Effector memory CD8-positive, alpha-beta T cell (primary cell): ENCODE measurements at places on chromosomes 12 and 14.

- no peak for DNase-seq
Observed at GRCh38 chr12:16021676-16022075, 110.5 kb downstream of the DERA start.

GRCh38 chr14:78170203-78170602, at the start of gene NRXN3:
TSS of gene NRXN3 (plus strand) at chr14:78170373. CDS start at chr14:78243094, 72,721 bp downstream.
- no peak for DNase-seq

- DNase-seq: no peak
Observed at GRCh38 chr12:84315926-84316325, 596.7 kb downstream of the SLC6A15 start.

DNA sequence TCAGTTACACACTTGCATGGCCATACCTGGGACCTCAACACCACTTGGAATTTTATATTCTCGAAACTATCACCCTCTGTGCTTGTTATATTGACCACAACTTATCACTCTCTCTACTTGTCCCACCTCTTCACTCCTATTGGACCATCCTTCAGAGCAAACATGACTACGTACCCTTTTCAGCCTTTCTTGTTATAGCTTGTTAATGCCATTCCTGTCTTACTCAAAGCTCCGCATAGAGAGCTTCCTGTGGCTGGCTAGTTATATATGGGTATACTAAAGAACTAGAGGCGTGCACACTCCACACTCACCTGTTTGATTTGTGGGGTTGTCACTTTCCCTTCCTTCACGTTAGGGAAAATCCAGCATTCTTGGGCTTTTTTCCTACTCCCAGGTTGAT, 26.3 kb upstream of the FRS2 start:
- no peak for DNase-seq

GRCh38 chr12:3371018-3371417, 120.0 kb upstream of the PRMT8 start:
- DNase-seq: no peak

GRCh38 chr12:130714091-130714590, 2.0 kb downstream of the RIMBP2 start:
- no peak for DNase-seq

GRCh38 chr12:100544165-100544564, 29.3 kb upstream of the GAS2L3 start:
- DNase-seq: no peak

DNA sequence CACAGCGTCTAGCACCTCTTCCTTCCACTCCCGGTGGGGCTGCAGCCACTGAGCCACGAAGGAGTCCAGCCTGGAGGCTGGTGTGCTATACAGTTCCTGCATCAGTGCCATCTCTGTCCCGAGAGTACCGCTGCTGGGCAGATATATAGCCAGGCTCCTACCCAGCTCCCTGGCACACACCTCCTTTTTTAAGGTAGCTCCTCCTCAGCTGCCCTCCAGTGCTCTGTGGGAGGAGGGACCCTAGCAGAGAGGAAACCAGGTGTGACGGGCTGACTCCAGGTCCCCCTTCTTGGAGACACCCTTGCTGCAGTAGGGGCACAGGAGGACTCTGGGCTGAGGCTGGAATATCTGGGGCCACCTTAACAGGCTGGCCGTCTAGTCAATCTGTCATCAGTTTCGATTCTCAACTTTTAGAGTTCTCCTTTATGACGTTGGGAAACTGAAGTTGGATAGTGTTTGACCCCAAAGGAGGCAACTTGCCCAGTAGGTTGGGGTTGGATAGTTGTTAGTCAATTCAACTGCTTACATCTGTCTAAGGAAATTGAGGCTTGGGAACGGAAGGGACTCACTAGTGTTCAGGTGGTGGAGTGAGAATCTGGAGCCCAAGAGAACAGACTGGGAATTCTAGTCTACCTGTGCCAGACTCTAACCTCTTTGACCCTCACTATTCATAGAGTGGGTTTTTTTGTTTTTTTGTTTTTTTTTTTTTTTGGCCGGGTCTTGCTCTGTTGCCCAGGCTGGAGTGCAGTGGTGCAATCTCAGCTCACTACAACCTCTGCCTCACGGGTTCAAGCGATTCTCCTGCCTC, at the start of gene OASL:
Gene OASL, minus strand, starts transcription at position 386 of the 808 bp plus-strand sequence. Its CDS starts 275 bp downstream, at position 111.
- peak; percentile 60 for DNase-seq

GRCh38 chr12:120849765-120850164, 54.4 kb downstream of the SPPL3 start:
- DNase-seq: no peak

DNA sequence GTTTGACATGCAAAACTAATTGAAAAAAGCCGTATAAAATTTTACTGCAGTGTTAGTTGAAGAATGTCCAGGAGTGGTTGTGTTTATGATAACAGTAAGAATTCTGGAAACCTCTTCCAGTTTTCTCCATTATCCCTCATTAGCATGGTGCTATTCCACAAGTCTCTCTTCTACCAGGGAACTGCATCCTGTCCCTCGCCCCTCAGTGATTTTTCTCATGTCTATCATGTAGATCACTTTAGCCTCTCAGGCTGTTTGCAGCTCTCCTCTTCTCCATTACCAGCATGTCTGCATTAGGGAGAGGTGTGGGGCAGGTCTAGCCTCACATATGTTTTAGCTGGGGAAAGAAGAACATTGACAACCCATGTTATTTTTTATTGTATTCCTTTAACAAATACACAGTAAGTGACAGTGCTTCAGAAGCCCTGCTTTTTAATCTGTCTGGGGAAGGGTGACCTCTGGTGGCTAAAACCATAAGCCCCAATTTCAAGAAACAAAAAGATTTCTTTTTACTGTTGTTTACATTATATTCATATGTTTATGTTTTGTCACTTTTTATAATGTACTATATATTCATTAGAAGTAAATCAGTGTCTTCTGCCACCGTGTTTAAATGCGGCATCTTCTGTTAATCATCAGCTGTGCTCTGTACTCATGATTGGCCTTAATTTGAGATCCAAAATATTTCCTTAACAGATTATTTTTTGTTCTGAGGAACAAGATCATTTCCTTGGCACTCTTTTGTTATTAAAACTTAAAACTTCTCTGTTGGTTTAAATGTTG, 70.7 kb downstream of the RASSF8 start:
- no peak for DNase-seq

DNA sequence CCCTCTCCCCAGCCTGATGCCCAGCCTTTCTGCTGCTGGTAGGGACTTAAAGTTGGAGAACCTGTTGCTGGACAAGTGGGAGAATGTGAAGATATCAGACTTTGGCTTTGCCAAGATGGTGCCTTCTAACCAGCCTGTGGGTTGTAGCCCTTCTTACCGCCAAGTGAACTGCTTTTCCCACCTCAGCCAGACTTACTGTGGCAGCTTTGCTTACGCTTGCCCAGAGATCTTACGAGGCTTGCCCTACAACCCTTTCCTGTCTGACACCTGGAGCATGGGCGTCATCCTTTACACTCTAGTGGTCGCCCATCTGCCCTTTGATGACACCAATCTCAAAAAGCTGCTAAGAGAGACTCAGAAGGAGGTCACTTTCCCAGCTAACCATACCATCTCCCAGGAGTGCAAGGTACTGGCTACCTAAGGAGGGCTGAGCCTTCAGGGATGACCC, 1.6 kb downstream of the TSSK4 start:
- DNase-seq: peak; percentile 23
